Heart right ventricle (tissue), 16 donors: ENCODE measurements at places on chromosomes 2 and 18. TPM values are rescaled to one million over a fixed set of nuclear protein-coding genes. Genes with fewer than 3 reads are reported as not detected.

The LRP2 gene
- total RNA-seq, result not detected

The PLEK gene
- total RNA-seq, result 1.9 TPM

The LYPD6B gene
- not detected for total RNA-seq

The POTEI gene
- total RNA-seq, result not detected

The FBXO41 gene
- total RNA-seq, result 0.98 TPM

The SLC9A4 gene
- total RNA-seq, result not detected

The MEP1B gene
- not detected for total RNA-seq

The DSG4 gene
- total RNA-seq, result not detected

The CRYGD gene
- not detected for total RNA-seq

The GAD1 gene
- not detected for total RNA-seq

The ST8SIA5 gene
- total RNA-seq, result 1.4 TPM

The UNC80 gene
- total RNA-seq, result 0.34 TPM
